ENCODE measurements at places on chromosomes 11 and 22. TPM values are rescaled to one million over a fixed set of nuclear protein-coding genes. Genes with fewer than 3 reads are reported as not detected.

DNA sequence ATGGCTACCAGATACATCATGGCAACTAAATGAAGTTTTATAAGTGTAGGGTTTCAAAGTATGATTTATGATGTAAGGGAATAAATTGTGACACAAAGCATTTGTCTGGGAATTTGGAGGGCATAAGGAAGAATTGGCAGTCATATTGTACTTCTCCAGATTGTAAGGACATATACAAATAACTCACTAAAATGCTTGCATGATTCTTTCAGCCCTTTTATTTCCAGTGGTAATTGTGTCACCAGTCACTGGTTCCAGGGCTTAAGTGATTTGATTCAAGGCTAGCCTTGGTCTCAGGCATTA lies 299.4 kb upstream of the ANO5 start:
- DNase-seq, result no peak

DNA sequence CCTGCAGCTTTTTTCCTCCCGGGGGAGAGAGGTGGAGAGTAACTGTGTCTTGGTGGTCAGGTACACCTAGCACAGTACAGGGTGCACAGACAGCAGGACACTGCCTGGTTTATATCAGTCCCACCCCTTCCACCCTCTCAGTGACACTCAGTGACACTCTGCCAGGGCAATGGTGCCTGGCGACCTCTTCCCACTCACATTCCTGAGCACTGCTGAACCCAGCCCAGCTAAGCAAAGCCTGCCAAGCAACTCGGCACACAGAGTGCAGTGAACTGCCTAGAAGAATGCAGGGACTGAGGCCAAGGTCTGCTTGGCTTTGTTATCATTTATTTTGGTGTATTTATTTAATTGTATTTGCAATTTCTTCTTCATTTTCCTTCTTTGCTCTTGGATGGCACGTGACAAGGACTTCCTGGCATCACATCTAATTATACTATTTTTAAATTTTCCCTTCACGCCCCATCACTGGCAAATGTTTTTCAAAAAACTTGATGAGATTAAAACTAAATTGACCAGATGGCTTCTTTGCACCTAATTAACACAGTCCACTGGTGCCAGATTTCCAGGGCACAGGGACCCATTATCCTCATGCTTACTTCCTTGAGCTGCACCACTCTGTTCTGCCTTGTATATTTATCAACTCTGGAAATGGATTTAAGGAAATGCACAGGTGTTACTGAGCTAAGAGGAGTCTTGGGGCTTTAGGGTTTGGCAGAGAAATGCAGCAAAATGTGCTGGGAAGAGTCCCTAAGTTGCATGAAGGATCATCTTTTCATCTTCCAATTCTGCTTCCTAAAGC lies 205.6 kb downstream of the ADAMTS15 start:
- DNase-seq, result peak; percentile 85

DNA sequence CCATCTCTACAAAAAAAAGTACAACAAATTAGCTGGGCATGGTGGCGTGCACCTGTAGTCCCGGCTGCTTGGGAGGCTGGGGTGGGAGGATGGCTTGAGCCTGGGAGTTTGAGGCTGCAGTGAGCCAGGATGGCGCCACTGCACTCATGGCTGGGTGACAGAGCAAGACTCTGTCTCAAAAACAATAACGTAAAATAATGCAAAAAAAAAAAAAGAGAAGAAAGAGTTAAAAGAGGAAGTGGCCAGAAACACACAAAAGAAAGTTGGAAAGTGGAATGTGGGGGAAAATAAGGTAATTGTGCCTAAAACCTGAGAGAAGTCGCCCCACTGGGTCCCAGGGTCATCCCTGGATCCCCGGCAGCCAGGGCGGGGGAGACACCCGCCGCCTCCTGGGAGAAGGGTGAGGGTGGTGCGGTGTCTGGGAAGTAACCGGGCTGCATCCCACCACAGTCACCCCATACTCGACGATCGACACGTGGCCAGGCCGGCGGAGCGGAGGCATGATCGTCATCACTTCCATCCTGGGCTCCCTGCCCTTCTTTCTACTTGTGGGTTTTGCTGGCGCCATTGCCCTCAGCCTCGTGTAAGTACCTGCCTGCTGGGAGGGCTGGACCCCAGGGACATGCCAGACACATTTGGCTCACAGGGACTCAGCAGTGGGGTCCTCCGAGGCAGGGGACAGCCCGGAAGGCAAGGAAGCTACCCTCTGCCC lies 8.1 kb downstream of the UPK3A start:
- DNase-seq, result no peak

DNA sequence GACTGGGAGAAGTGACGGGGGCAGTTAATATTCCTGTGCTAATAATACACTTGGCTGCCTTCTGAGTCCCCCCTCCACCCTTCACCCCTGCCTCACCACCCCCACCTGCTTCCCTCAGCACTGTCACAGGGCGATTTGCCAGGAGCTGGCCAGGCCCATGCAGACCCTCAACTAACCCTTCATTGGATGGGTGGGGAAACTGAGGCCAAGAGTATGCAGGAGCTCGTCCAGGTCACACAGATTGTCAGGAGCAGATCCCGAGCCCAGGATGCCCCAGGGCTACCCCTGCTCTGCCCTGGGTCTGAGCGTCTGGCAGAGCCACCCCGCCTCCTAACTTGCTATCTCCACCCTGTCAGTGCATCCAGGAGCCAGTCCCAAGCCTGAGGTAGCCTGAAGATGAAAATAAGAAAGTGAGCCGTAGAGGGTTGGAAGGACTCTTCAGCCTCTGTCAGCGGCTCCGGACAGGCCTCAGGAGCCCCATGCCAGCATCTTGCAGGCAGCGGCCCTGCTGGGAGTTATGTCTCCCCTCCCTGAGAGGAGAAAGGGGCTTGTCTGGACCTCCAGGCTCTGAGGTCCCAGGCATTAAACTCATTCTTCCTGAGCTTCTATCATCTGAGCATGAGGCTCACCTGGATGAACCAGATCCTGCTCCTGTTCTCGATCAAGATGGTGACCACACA lies 6.2 kb downstream of the TPBGL start:
- DNase-seq, result no peak

GRCh38 chr11:27720277-27720830 lies 20.1 kb upstream of the BDNF start:
- no peak for DNase-seq

The RBMXL2 gene
- total RNA-seq, result not detected

DNA sequence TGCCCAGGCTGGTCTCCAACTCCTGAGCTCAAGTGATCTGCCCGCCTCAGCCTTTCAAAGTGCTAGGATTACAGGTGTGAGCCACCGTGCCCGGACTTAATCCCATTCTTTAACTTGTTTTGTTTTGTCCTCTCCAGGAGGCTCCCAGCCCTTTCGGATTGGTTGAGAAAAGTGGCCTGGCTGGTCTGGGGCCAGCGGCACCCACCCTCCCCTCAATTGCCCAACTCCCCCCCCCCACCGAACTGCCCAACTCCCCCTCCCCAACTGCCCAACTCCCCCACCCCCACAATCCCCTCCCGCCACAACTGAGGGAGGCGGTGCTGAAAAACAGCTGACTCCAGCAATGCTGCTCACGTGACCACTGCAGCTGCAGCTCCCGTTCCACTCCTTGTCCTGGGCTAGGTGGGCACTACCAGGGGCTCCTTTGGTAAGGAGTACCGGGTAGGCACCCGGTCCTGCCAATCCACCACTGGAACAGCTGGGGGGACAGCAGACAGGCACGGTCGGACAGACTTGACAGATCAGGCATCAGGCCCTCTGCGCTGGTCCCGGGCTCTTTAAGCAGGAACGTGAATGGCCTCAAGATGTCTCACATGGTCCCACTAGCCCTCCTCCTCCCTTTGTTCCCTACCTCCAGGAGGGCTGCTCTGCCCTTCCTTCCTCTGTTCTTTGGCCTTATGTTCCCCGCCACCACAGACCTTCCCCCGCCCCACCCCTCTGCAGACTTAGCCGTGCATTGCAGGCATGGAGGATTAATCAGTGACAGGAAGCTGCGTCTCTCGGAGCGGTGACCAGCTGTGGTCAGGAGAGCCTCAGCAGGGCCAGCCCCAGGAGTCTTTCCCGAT lies at the start of gene TCN2:
TSS of gene TCN2 (plus strand) at position 720 of the 845 bp plus-strand sequence. CDS start 158 bp downstream, outside the sequence.
- DNase-seq, result peak; percentile 62

DNA sequence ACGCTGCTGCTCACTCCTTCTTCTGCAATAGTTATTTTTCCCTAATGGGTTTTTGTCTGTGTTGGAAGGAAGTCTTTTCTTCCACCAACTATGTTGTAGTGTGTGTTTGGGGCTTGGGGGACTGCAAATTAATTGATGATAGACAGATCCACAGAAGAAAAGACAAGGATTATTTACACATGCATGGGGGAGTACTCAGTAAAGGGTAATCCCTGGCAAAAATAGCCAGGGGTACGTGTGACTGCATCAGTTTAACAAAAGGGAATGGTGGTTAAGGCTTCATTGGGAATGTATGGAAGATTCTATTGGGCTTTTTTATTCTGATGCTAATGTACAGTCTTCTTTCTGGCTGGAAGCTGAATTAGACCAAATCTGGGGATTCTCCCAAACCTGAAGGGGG lies 20.2 kb upstream of the FEZ1 start:
- no peak for DNase-seq

The P2RY2 gene
- 25.1 TPM for total RNA-seq

- DNase-seq, result no peak
Observed at GRCh38 chr22:45430871-45431270, 17.4 kb downstream of the RIBC2 start.

- no peak for DNase-seq
Observed at GRCh38 chr22:49599039-49599438, 228.6 kb downstream of the BRD1 start.

The C11orf52 gene
- total RNA-seq, result 1.1 TPM

The ENTHD1 gene
- not detected for total RNA-seq

The TSGA10IP gene
- total RNA-seq, result not detected

The EMID1 gene
- not detected for total RNA-seq

- DNase-seq, result no peak
Observed at GRCh38 chr11:86810288-86810687, 9.9 kb downstream of the PRSS23 start.

DNA sequence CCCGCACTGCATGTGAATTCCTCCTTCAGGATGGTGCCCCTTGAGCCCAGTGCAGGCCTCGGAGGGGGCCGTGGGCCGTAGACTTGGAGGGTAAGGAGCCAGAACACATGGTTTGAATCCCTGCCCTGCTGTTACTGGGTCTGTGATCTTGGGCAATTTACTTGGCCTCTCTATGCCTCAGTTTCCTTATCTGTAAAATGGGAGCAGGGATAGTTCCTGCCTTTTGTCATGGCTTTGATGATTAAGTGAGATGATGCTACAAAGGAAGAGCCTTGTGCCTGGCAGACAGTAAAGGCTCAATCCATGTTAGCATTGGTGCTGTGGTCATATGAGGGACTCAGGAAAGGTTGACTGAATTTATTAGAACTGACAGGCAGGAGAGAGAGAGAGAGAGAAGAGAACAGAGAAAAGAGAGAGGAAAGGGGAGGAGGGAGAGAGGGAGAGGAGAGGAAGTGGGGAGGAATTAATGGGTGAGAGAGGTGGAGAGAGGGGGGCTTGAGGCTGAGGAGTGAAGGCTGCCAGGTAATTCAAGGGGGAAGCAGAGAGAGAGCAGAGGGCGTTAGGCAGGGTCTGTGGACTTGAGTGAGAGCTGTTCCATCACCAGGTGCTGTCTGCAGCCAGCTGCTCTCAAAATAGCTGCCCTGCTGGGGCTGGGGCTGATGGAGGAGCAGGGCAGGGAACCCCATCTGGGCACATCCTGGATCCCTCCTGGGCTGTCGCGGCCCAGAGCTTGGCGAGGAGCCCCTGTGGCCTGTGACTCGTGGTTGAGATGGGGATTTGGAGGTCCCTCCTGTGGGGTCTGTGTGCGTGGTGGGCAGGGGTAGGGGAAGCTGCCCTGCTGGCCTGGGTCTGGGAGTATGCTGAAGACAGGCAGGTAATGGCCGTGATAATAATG lies 44.1 kb downstream of the MCM5 start:
- no peak for DNase-seq

GRCh38 chr11:71930556-71931244 lies 1.9 kb downstream of the RNF121 start:
- no peak for DNase-seq

The RCN1 gene
- total RNA-seq, result 12.6 TPM

DNA sequence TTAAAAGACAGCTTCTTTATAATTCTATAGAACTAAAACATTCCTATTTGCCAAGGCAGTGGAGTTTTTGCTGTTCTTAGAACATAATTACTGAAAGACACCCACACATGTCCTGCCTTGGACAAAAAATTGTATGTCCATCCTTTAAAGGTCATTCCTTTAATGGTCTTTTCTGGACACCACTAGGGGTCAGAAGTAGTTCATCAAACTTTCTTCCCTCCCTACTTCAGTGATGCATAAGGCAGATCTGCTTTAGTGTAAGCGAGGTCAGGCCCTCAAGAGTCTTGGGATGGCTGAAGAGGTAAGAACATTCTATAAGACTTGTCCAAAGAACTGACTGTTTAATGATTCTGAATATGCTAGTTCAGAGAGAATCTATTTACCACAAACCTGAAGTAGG lies 4.3 kb upstream of the OR51V1 start:
- no peak for DNase-seq

The SORL1 gene
- 9.5 TPM for total RNA-seq

The KRTAP5-7 gene
- not detected for total RNA-seq

The LDLRAD3 gene
- total RNA-seq, result 0.98 TPM

- no peak for DNase-seq
Observed at GRCh38 chr11:73326929-73327811, 19.1 kb downstream of the ARHGEF17 start.

DNA sequence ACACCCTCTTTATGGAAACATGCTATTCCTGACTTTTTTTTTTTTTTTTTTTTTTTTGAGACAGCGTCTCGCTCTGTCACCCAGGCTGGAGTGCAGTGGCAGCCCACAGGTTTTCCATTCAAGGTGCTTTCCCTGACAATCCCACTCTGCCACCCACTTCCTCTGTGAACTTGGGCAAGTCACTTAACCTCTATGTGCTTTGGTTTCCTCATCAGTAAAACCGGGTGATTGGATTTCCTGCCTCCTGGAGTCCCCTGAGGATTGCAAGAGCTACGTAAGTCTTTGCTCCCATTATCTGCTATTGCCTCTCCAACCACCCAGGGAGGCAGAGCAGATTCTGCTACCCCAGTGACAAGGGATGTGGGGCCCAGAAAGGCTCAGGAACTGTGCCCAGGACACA lies 54.1 kb downstream of the CELSR1 start:
- no peak for DNase-seq

DNA sequence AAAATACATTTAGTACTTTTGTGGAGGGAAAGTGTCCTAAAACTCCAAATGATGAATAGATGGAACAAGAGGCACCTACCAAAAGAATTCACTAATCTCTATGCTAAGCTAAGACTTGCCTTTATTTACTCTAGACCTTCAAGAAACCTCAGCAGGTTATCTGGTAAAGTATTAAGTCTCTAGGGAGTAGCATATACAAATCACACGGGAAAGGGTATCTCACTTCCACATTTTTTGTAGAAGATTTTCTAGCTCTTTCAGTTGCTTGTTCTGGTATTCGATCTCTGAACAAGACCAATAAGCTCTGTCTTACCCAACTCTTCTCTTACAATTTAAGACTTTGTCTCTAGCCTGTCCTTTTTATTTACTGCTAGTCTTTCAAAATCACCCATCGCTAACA lies 18.1 kb upstream of the CADM1 start:
- no peak for DNase-seq

DNA sequence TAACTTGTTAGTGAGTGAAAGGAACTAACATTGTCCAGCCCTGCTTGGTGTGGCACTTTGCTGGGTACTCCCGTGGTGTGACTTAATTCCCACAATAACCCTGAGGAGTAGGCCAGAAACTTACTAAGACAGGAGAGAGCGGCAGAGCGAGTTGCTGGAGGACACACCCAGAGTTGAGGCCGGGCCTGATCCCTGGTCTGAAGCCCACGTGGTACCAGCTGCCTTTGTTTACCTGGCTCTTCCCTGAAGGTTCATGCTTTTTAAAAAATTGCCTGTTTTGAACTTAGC lies 594 bp downstream of the MPST start:
- no peak for DNase-seq

The MRGPRX4 gene
- not detected for total RNA-seq

- no peak for DNase-seq
Observed at GRCh38 chr11:1163911-1164735, 6.4 kb downstream of the MUC5AC start.

The LIF gene
- total RNA-seq, result 8.8 TPM
